GM18507 (cell line): ENCODE measurements at places on chromosomes 2 and 18.

DNA sequence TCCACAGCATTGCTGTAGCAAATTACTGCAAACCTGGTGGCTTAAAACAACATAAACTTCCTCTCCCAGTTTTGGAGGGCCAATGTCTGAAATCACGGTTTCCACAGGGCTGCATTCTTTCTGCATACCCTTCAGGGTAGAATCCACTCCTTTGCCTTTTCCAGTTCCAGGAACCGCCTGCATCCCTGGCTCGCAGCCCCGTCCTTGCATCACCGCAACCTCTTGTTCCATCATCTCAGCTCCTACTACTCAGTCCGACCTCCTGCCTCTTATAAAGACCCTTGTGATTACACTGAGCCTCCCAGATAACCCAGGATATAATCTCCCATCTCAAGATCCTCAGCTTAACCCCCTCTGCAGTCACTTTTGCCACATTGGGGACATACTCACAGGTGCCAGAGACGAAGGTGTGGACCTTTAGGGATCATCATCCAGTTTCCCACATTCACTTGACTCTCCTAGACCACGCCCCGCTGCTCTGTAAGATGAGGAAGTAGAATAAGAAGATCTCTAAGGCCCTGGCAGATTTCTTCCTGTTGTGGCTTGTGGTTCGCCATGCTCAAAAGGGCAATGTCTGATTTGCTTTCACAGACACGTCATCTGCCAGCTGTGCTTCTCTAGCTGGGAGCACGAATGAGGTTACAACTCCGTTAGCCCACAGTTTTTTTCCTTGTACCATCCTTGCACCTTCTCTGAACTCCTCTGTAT is 103.6 kb upstream of the AGAP1 start:
- no peak for DNase-seq

GRCh38 chr18:76885001-76885400 is 62.6 kb downstream of the ZNF236 start:
- DNase-seq, result no peak

DNA sequence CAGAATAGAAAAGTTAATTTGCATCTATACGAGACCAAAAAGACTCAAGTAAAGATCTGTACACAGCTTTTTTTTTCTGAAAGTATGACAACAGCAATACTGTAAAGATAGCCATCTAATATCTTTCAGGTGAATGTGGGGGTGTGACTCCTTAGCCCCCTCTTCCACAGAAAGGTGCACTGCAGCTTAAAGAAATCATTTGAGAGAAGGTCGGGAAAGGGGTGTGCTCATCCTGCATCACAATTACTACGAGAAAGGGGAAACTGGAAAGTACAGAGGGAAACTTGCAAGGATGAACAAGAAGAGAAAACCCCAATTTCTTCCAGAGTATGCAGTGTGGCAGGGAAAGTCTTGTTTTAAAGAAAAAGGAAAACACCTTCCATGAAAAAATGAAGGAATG is 255.6 kb downstream of the CCDC178 start:
- DNase-seq, result no peak

DNA sequence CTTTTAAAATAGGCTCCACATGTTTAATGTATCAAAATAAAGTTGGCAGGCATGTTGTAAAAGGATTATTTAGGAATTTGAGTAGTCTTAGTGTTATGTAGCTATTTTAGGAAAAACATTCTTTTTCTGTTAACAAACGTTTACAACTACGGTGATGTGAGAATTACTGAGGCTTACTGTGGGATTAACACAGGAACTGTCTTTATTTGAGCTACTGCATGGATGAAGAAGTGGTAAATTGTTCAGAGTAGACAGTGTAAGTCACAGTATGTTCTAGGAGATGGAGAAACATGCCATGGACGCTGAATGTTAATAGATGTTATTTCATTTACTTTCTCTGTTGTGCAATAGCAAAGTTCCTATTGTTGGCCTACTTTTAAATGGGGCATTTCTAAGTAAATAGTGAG is 1.6 kb downstream of the PPM1B start:
- DNase-seq, result no peak

- no peak for DNase-seq
Measured at GRCh38 chr2:62114564-62114963, 81.4 kb upstream of the B3GNT2 start.

DNA sequence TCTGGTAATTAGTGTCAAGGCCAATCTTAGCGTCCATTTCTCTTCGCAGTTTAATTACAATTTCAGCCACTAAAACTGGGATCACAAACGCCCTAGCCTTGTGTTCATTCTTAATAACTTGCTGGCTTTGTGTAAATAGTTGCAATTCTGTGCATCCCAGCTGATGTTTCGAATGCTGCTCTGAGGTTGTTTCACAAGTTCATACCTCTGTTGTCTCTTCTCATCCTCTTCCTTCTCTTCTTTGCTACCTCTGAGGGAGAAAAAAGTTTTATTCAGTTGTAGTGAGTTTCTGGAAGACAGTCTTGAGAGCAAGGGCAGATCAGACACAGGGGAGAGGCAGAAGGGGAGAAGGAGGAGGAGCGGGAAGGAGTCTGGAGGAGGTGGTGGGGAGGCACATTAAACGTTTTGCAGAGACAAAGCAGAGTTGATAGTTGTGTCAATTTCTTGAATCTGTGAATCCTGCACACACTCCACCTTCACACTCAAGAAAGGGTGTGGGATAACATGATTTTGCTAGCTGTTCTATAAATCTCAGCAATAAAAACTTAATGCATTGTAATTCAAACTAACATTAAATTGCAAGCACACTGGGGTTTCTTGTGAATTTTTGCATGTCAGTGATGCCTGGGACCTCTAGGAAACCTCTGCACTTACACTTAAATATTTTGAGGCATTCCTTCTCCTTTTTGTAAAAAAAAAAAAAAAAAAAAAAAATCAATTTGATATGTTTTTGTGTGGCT is 6.8 kb downstream of the MEIS1 start:
- no peak for DNase-seq

DNA sequence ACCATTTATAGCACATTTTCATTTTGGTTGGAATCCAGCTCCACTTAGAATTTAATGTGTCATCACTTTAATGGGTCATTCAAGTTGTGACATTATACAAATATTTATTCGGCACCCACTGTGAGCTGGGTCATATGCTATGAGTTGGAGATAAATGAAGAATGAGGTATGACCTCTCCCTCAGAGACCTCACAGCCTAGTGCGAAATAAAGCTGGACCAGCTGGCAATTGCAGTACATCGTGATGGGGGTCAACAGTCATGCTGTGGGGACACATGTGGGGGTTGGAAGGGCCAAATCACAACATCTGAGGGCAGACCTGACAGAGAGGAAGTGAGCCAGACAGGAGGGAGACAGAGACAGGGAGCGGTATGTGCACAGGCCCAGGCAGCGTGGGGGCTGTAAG is 175.4 kb downstream of the MAIP1 start:
- DNase-seq, result no peak

- no peak for DNase-seq
Measured at GRCh38 chr2:207286106-207286505, 120.4 kb upstream of the KLF7 start.

DNA sequence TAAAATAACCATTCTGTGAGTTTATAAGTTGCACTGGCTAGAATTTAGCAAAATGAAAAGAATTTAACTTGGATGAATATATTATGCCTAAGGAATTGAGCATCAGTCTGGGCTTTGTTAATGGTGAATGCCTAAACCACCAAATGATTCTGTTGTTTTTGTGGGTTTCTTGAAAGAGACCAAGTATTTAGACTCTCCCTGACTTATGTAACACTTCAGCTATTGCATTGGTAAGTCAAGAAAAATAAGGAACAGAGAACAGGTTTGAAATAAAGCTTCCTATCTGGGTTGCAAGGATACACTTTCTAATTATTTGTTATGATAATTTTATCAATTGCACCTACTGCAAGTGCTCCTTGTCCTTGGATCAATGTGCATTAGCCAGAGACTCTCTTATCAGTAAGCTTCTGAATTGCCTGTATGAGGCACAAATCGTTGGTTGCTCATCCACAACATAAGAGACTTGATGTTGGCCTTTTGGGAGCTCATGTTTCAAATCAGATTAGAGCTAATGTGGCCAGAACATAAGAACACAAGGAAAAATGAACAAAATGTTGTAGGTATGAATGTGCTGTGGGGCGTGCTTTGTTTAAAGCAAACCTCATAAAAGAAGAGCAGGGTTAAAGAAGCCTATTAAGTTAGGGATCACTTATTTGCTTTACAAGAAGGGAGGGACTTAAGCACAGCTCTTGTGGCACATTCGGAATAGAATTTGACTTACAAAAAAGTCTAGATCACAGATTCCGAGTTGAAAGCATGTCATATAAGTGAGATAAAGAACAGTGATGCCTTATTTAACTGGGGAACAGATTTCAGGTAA is 37.2 kb downstream of the PRKCE start:
- DNase-seq, result no peak

DNA sequence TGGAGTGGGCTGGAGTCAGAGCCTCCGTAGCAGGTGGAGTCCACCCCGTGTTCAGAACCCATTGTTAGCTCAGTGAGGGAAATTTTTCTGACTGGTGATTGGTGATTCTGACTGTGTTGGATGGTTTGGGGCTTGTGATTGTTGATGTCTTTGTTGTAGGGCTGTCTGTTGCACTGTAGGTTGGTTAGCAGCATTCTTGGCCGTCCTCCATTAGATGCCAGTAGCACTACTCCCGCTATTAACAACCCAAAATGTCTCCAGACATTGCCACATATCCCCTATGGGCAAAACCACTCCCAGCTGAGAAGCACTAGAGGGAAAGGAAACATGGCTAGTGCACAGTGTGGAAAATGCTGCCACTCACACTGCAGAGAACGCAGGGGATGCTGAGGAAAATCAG is 51.7 kb downstream of the ARMC9 start:
- no peak for DNase-seq

GRCh38 chr2:63842149-63843061 is 709 bp downstream of the UGP2 start:
- no peak for DNase-seq

GRCh38 chr2:184890311-184890710 is 292.0 kb downstream of the ZNF804A start:
- no peak for DNase-seq

GRCh38 chr2:226190479-226191252 is 609.0 kb downstream of the IRS1 start:
- no peak for DNase-seq

GRCh38 chr2:54602736-54603322 is 120.6 kb upstream of the EML6 start:
- DNase-seq, result no peak

GRCh38 chr2:439077-439476 is 151.2 kb upstream of the ALKAL2 start:
- no peak for DNase-seq

GRCh38 chr2:212548455-212548819 is 9.8 kb upstream of the ERBB4 start:
- no peak for DNase-seq

- DNase-seq, result no peak
Measured at GRCh38 chr2:180202467-180202951, 195.4 kb upstream of the CWC22 start.

DNA sequence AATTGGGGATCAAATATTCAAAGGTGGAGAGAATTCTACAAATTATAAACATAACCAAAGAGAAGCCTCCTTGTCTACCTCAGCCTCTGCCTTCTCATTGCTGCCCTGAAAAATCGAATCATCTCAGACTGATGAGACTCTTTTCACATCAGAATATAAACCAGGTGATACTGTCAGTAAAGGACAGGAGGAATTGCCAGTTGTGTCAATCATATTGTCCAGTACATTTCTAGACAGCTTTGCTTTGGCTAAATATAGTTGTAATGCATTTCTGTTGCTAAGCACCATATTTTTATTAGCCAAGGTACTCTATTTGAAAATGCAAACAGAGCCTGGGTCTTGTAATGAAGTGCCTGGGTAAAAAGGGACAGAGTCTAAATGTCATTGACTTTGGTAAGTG is 92.6 kb upstream of the TLK1 start:
- no peak for DNase-seq

DNA sequence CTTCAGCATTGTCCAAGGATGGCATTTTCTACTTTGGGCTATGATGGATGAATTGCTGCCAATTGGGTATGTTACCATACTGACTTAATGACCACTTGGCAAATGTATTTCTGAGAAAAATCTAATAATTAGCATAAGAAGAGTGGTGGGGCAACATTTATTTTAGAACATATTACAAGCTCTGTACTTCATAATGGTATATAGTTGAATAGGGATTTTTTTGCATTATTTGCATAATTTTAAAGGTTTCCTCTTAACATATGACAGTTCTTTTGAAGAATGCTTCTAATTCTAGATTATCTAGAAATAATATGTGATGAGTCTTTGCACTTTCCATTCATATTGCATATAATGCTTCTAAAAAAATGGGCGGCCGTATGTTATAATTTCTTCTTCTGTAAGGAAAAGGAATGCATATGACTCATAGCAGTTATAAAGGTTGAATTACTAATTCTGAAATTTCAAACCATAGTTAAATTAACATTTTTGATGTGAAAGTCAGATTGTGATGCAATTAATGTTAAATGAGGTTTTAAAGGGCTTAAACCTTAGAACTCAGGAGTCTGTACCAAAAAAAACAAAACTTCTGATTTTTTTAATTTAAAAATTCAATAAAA is 1652.3 kb upstream of the SLC39A10 start:
- no peak for DNase-seq

- no peak for DNase-seq
Measured at GRCh38 chr2:37683921-37684780, 12.7 kb upstream of the CDC42EP3 start.

GRCh38 chr2:169107645-169108044 is 38.3 kb downstream of the DHRS9 start:
- peak; percentile 18 for DNase-seq

DNA sequence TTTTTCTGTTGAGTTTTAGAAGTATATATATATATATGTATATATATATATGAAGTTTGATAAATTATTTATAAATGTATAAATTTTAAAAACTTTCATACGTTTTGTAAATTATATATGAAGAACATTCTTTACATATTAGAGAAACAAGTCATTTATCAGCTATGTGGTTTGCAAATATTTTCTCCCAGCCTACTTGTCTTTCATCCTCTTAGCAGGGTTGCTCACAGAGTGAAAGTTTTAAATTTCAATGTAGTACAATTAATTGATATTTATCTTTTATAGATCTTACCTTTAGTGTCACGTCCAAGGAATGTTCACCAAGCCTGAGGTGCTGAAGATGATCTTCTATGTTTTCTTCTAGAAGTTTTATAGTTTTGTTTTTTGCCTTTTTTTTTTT is 78.3 kb upstream of the HS6ST1 start:
- DNase-seq, result no peak

DNA sequence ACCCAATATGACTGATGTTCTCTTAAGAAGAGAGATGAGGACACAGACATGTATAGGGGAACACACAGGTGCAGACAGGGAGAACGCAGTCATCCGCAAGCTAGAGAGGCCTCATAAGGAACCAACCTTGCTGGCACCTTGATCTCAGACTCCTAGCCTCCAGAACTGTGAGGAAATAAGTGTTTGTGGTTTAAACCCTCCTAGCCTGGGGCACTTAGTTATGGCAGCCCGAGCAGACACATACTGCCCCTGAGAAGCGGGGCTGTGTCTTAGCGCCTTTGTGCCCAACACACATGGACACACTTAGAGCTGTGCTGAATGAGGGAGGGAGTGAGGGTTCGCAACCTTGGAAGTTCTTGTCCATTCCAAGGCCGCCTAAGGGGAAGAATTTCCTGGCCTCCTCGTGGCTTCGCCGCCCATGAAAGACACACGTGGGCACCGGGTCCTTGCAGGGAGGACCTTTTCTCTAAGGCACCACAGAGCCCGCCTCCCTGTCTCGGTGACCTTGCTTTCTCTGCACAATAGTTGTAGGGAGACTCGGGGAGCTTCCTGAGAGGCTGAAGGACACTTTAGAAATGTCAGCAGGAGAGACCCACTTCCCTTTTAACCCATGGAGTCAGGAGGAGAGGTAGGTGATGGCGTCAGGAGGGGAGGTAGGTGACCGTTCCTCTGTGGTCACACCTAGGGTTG is 224.5 kb upstream of the HDAC4 start:
- no peak for DNase-seq

GRCh38 chr2:105183555-105184323 is 57.8 kb upstream of the GPR45 start:
- no peak for DNase-seq
